ENCODE measurements at places on chromosomes 16 and 17. TPM values are rescaled to one million over a fixed set of nuclear protein-coding genes. Genes with fewer than 3 reads are reported as not detected.

The CASKIN1 gene
- 0.52 TPM for polyA plus RNA-seq

The TMEM100 gene
- polyA plus RNA-seq: 33.7 TPM

The GUCY2D gene
- polyA plus RNA-seq: not detected

The EFCAB3 gene
- 0.20 TPM for polyA plus RNA-seq

The KCNH4 gene
- polyA plus RNA-seq: 0.06 TPM

The KRTAP4-4 gene
- polyA plus RNA-seq: not detected

The PRAC2 gene
- not detected for polyA plus RNA-seq

The TMEM114 gene
- not detected for polyA plus RNA-seq

The SLC2A4 gene
- 1.4 TPM for polyA plus RNA-seq

The ST6GALNAC2 gene
- polyA plus RNA-seq: 5.1 TPM

The RGS11 gene
- 2.2 TPM for polyA plus RNA-seq

The NT5C gene
- 55.9 TPM for polyA plus RNA-seq

The CKLF gene
- polyA plus RNA-seq: 41.6 TPM

The ATF7IP2 gene
- 12.0 TPM for polyA plus RNA-seq
